ENCODE measurements at places on chromosomes 5 and 9.

DNA sequence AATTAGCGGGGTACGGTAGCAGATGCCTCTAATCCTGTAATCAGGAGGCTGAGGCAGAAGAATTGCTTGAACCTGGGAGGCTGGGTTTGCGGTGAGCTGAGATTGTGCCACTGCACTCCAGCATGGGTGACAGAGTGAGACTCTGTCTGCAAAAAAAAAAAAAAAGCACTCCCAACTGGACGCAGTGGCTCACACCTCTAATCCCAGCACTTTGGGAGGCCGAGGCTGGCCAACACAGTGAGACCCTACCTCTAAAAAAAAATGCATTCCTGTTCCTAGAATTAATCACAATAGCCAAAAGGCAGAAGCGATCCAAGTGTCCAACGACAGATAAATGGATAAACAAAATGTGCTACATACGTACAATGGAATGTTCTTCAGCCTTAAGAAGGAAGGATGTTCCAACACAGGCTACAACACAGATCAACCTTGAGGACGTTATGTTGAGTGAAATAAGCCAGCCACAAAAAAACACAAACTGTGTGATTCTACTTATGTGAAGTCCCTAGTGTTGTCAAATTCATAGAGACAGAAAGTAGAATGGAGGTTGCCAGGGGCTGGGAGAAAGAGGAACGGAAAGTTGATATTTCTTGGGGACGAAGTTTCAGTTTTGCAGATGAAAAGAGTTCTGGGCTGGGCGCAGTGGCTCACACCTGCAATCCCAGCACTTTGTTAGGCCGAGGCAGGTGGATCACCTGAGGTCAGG is 13.8 kb downstream of the FAM78A start:
- DNase-seq = peak; percentile 39

GRCh38 chr9:89865981-89866380 is 261.2 kb downstream of the GADD45G start:
- no peak for DNase-seq

- DNase-seq = no peak
Measured at GRCh38 chr9:119298076-119298853, 71.0 kb downstream of the BRINP1 start.

DNA sequence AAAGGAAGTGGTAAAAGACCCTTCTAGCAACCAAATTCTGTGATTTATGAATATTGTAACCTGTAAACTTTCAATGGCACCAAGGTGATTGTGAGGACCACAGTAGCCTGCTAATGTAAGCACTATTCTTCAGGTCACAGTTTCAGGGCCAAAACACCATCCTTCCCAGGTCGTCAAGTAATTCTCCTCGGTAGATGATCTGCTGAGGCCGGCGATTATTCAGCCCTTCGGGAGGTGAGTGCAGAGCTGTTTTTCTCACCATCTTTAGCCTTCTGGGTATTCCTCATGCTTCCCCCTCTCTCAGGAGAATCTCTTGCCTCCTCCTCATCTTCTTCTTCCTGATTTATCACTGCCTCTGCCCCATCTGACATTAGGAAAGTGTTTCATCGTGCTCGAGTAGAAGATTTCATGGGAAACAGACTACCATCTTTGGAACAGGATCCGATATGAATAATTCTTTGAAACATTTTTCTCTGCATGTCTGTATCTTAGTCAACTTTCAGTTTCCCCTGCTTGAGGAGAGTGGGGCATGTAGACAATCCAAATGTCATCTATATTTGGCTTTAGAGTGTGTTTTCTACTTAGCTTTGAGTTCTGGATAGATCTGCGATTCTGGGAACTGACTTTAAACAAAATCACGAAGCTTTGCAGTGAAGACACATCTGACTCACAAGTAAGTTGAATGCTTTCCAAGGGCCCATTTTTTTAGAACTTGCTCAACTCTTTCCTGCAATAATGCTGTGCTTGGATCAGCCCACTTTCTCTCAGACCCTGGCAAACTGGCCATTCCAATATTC is 173.9 kb downstream of the AOPEP start:
- DNase-seq = peak; percentile 97

Data from amniotic epithelial cell (primary cell).